Stimulated activated CD8-positive, alpha-beta memory T cell treated with anti-CD3 and anti-CD28 coated beads, Interleukin-4, amount 100 ng/mL, for 4 hours (primary cell): ENCODE measurements at places on chromosomes 1 and 21.

- peak; percentile 97 for DNase-seq
Measured at GRCh38 chr1:225777583-225778336, at the start of gene SRP9. Gene SRP9 (plus strand): TSS chr1:225777826. CDS start chr1:225777941, 115 bp downstream.

DNA sequence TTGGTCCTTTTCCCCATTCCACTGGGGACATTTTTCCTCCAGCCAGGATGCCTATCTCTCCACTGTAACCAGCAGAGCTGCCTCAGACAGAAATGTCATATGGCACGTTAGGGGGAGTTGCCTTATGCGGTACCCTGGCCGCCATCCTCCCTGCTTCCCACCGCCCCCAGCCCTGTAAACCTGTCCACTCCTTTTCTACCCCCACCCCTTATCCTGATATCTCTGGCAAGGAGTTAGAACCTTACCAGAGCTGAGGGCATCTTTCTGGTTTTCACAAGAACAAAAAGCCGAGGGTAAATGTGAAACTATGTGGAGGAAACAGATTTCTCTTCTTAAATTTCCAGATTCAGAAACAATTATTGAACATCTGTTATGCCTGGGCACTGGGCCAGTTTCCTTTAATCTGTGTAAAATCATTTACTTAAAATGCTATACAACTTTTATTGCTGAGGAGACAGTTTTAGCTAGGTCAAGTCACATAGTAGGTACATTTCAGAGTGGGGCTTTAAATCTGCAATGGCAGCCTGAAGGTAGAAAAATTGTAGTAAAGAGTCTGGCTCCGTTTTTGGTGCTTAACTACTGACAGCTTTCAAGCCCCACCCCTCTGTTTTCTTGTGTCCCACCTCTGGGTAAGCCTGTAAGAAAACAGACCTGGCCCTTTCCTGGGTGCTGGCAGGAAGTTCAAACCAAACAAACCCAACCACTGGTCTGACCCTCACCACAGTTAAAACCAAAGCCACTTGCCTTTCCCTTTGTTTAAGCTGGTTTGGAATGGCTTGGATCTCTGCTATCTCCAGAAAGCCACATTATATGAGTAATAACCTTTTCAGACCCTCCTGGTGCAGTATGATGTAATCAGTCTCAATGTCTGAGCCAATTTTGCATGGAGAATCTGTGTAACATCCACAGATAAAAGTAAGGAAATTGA is 319.0 kb downstream of the HHAT start:
- no peak for DNase-seq

GRCh38 chr1:207259391-207259790 is 62.1 kb upstream of the CD55 start:
- no peak for DNase-seq

- DNase-seq = no peak
Measured at GRCh38 chr1:100834777-100835660, 59.6 kb downstream of the EXTL2 start.

DNA sequence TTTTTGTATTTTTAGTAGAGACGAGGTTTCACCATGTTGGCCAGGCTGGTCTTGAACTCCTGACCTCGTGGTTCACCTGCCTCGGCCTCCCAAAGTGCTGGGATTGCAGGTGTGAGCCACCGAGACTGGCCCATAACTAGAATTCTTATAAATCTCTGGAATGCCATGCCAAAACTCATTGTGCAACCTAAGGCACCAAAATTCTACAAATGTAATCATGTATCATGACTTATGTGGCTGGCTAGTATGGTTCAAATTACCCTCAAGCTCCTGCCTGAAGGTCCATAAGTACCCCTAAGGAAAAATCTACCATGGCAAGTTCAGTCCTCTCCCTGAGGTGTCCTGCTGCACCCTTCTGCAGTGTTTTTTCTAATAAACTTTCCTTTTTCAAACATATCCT is 63.8 kb upstream of the CSF1 start:
- DNase-seq = no peak

DNA sequence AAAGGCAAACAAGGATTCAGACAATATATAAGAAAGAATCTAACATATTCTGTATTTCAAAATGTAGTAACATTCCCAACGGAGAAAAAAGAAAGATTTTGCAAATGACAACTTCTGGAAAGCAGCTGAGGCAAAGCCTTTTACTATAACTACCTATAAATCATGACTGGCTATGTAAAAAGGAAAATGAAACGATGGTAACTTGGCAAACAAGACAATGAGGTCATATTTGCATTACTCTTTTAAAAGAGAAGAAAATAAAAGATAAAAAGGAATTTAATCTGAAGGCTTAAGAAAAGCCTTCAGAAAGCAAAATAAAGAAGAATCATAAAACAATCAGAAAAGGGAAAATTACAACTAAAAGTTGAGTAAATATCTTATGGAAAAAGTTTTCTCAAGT is 25.1 kb upstream of the ASPM start:
- DNase-seq = no peak

GRCh38 chr1:184222652-184223052 is 164.2 kb upstream of the C1orf21 start:
- DNase-seq = no peak

- peak; percentile 91 for DNase-seq
Measured at GRCh38 chr1:181142096-181142958, 53.8 kb downstream of the IER5 start.

- no peak for DNase-seq
Measured at GRCh38 chr1:71200503-71200902, 119.7 kb upstream of the ZRANB2 start.

GRCh38 chr1:239930686-239931262 is 160.9 kb upstream of the FMN2 start:
- DNase-seq = no peak

DNA sequence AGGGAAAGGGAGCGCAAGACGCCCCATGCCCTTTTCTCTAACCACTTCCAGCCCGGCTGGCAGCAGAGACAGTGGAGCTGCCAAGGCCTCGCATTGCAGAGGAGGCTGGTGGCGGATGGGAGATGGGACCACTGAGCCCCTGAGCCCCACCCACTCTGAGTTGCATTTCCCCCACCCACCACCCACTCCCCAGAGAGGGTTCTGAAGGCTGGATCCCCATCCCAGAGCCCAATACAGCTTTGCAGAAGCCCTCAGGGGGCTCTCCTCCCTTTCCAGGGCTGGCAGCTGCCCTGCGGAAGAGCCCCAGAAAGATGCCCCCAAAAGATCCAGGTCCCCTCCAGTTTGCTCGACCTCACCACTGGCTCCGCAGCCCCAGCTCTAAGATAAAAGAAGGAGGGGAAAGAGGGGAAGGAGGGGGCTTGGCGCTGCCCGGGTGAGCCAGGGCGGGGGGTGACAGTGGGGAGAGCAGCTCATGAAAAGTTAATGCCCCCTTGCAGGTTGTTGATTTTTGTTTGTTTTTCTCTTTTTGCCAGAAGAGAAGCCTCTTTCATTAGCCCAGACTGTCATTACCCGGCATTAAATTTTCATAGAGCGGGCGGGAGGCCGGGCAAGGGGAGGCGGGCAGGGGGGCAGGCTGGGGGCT is 38.4 kb upstream of the CASZ1 start:
- DNase-seq = no peak

DNA sequence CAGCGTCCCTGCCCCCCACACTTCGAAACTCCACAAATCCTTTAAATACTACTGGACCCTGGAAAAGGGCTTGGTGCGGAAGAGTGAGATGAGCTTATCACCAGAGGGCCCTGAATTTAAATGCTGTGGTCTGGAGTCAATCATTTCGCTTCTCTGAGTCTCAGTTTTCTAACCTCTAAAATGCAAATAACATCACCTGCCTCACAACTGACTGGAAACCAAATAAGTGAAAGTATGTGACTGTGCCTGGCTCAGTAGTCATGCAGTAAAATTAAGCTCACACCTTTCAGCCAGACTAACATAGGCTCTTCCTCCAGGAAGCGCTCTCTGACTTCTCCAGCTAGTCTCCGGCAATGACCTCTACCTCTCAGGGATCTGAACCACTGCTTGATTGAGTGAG is 4.2 kb downstream of the GJA4 start:
- no peak for DNase-seq

DNA sequence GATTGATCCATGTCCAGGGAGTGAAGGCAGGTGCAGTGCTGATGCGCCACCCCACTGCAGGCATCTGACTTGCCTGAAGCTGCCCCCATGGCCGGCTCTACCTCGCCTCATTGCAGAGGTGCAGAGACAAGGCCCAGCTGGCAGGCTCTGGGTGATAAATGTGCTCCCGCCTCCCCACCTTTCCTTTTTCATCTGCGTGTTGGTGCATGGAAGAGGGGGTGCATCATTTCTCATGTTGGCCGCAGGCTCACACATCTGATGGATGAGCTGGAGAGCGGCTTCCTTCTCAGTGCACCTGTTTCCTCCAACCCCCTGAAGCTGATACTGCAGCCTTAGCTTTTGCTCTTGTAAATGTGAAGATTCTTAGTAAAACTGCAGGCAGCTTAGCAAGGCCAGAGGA is 306.0 kb upstream of the KAZN start:
- DNase-seq = no peak

DNA sequence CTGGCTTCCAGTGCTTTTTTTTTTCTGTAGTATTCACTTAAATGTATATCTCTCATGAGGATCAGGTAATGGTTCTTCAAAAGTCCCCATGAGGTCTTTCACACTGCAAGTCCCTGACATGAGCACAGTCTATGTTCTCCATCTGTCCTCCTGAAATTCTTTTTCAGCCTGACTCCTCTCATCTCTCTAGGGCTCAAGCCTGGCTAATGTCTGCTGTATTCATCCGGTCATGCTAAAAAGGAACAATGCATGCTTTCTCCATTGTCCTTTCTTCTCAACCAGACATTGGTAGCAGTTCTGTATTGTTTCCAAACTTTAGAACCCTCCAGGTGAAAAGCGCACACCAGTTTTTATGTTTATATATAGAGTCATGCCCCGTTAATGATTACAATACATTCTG is 368.3 kb upstream of the OLFM3 start:
- DNase-seq = no peak

DNA sequence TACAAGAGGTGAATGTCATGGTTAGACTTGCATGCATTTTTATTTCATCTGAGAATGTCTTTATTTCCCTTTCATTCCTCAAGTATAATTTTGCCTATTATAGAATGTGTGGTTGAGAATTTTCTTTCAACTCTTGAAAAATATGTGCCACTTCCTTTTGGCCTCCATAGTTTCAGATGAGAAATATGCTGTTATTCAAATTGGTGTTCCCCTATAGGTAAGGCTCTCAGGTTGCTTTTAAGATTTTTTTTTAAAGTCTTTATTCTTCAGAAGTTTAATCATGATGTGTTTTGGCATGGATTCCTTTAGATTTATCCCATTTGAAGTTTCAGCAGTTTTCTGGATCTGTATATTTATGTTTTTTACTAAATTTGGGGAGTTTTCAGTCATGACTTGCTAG is 2.1 kb downstream of the MROH7 start:
- no peak for DNase-seq

DNA sequence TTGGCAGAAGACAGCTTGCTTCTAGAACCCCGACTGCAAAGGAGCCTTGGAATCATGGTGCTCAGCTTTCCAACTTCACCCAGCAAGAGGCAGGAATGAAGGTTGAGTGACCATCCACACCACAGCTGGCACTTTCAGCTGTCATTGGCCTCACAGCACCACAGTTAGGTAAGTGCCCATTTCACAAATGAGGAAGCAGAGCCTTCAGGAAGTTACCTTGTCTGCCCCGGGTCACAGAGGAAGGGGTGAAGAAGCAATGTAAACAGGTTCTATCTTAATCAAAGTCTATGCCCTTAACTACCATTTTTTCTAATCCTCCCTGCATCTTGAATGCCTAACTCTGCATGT is 156.0 kb downstream of the GLUL start:
- no peak for DNase-seq

GRCh38 chr1:204145033-204145504 is 6.8 kb downstream of the ETNK2 start:
- DNase-seq = no peak

- DNase-seq = no peak
Measured at GRCh38 chr1:210571356-210572284, 242.9 kb downstream of the HHAT start.

DNA sequence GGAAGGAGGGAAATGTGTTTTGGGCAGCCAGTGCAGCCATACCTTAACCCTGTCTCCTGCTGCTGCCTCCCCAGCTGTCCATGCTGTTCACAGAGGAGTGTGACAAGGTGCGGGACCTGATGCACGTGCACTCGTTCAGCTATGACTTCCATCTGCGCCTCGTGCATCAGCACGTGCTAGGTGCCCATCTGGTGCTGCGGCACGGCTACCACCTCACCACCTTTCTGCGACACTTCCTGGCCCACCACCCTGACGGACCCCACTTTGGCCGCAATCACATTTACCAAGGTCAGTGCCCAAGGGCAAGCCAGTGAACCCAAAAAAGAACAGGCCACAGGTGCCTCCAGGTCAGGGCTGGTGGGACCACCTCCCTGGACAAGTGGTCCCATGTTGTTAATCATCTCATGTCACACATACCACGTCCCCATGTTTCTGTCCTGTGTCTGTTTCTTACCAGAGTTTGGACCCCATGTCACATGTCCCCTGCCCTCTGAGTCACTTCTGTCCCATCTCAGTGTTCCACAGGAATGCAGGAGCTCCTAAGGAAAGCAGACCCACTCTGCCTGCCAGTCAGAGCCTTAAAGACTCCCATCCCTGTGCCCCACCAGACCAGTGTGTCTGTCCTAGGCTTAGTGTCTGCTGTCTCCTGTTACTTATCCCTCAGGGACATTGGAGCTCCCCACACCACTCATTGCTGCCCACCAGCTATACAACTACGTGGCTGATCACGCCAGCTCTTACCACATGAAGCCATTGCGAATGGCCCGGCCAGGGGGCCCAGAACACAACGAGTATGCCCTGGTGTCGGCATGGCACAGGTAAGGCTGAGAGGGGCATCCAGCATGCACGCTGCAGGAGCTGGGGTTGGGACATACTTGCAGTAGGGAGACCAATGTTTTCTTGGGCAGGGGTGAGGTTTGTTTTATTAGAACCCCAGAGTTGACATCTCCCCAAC is 6.6 kb downstream of the HYI start:
- DNase-seq = no peak

DNA sequence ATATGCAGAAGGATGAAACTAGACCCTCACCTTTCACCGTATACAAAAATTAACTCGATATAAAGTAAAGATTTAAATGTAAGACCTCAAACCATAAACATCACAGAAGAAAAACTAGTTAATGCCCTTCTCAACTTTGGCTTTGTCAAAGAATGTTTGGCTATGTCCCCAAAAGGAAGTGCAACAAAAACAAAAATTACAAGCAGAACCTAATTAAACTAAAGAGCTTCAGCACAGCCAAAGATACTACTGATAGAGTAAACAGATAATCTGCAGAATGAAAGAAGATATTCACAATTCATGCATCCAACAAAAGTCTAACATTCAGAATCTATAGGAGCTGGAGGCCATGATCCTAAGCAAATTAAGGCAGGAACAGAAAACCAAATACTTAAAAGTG is 824.6 kb upstream of the NEGR1 start:
- no peak for DNase-seq

- DNase-seq = no peak
Measured at GRCh38 chr1:223716302-223716862, 4.0 kb downstream of the CAPN2 start.

- DNase-seq = no peak
Measured at GRCh38 chr1:160353223-160353622, 10.0 kb downstream of the NCSTN start.
